Stimulated activated memory B cell treated with anti-CD40 and anti-IgM and Interleukin-4, amounts not matched to agents 10 μg/mL and 1 μg/mL and 100 μg/mL, for 72 hours (primary cell): ENCODE measurements at places on chromosomes 5 and 9.

GRCh38 chr5:125486634-125487033 is 740.2 kb upstream of the ZNF608 start:
- no peaks in the 10 kb centered on the region for H3K36me3 ChIP-seq
- ATAC-seq: no peak
- H3K27me3 ChIP-seq: no peaks in the 10 kb centered on the region
- H3K4me3 ChIP-seq: no peak overlapping the region

GRCh38 chr9:2764353-2764752 is 47.0 kb downstream of the KCNV2 start:
- no peaks in the 10 kb centered on the region for H3K27me3 ChIP-seq
- H3K27ac ChIP-seq: peak overlapping the region; percentile 44
- H3K4me1 ChIP-seq: peaks cover 5% of the 10 kb centered on the region

DNA sequence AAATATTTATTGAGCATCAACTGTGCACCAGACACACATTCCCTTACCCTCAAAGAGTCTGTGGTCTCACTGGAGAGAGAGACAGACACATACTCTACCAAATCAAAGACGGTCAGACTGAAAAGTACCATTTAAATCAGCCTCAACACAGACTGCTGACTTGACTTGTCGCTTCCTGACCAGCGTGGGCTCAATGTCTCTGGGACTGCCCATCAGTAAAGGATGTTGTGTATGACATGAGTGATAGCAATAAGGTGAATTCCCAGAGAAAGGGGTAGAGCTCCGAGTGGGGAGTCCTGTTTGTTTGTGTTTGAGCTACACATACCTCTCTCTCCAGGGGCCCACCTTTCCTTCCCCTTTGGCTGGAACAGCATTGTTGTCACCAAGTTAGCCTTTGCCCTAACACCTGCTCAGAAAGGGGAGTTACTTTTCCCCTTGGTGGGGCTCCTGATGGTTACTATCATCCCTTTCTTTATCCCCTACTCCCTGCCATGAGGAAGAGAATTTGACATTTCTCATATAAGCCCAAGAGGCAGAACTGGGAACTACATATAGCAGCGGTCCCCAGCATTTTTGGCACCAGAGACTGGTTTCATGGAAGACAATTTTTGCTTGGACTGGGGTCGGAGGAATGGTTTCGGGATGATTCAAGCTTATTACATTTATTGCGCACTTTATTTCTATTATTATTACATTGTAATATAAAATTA is 33.9 kb downstream of the NR4A3 start:
- H3K4me3 ChIP-seq: no peak overlapping the region
- H3K27me3 ChIP-seq: no peaks in the 10 kb centered on the region
- H3K27ac ChIP-seq: no peak overlapping the region
- H3K36me3 ChIP-seq: peaks cover 71% of the 10 kb centered on the region
- no peak for ATAC-seq

DNA sequence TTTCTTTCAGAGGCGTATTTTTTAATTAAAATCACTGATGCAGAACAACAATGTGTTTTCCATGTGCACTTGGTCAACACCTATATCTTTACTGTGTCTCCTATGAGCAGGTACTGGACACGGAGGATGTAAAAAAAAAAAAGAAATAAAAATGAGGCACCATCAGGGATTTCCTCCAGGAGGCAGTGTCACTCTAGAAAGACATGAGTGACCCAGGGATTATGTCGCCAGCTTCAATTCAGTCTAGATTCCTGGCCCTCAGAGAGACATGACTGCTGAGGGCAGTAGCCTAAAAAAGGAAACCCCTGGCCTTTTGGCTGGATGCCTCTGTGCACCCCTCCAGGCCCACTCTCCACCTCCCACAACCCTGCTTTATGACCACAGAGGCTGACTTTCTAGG is 18.3 kb upstream of the IL33 start:
- no peak overlapping the region for H3K27ac ChIP-seq
- H3K36me3 ChIP-seq: no peaks in the 10 kb centered on the region
- H3K4me3 ChIP-seq: no peak overlapping the region
- no peak for ATAC-seq
- no peaks in the 10 kb centered on the region for H3K4me1 ChIP-seq
- peaks cover 35% of the 10 kb centered on the region for H3K27me3 ChIP-seq

DNA sequence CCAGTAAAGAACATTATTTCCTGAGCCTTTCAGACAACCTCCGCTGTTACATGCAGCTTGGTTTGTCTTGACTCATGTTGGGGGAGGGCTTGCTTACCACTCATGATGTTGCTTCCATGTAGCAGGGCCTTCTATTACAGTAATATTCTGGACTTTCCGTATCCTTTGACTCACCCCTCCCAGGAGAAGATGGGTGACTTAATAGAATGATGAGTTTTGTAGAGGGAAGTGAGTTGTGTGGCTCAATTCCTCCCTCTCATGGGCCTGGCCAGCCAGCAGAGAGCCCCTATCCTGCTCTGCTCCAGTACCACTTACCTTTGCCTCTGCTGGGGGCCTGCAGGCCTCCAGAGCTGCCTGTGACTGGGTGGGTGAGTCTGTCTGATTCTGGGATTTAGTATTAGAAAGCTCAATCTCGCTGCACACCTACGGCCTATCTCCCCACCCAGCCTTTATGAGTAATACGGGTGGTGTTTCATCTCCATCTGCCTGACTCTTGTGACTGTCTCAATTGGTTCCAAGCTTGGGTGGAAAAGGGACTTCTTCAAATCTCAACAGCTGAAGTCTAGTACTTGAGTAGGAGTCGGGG is 52.6 kb upstream of the KLF9 start:
- H3K4me3 ChIP-seq: no peak overlapping the region
- ATAC-seq: peak; percentile 14
- H3K4me1 ChIP-seq: peaks cover 13% of the 10 kb centered on the region
- no peaks in the 10 kb centered on the region for H3K36me3 ChIP-seq
- peaks cover 11% of the 10 kb centered on the region for H3K27me3 ChIP-seq

- ATAC-seq: no peak
- peaks cover 1% of the 10 kb centered on the region for H3K4me1 ChIP-seq
- H3K4me3 ChIP-seq: no peak overlapping the region
- no peaks in the 10 kb centered on the region for H3K27me3 ChIP-seq
- no peaks in the 10 kb centered on the region for H3K36me3 ChIP-seq
- H3K27ac ChIP-seq: no peak overlapping the region
These were observed 73.1 kb downstream of the LRSAM1 start for GRCh38 chr9:127524373-127524772.

DNA sequence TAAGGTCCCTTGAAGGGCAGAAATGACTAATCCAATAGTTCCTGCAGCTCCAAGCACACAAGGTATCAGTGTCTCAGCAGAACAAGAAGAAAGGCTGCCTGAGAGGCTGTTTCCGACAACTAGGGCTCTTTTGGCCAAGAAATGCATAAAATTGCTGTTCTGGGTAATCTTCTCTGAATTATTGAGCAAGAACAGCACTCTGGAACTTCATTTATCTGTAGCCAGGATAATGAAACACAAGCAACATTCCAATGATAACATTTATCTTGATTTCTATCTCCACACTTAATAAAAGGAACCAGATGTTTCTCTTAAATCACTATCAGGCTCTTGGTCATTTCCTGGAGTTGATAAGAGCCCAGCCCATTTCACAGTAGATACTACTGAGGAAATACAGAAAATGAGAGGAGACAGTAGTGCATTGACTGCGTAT is 17.0 kb upstream of the AUH start:
- no peak overlapping the region for H3K4me3 ChIP-seq
- H3K27me3 ChIP-seq: no peaks in the 10 kb centered on the region
- no peaks in the 10 kb centered on the region for H3K4me1 ChIP-seq
- H3K27ac ChIP-seq: no peak overlapping the region

GRCh38 chr9:91736311-91736710 is 213.7 kb downstream of the ROR2 start:
- H3K36me3 ChIP-seq: no peaks in the 10 kb centered on the region
- no peak for ATAC-seq
- H3K4me1 ChIP-seq: peaks cover 8% of the 10 kb centered on the region
- H3K27me3 ChIP-seq: peaks cover 29% of the 10 kb centered on the region
- H3K27ac ChIP-seq: no peak overlapping the region
- no peak overlapping the region for H3K4me3 ChIP-seq

GRCh38 chr9:128005923-128006322 is 25.1 kb upstream of the EEIG1 start:
- H3K36me3 ChIP-seq: peaks cover 4% of the 10 kb centered on the region
- peaks cover 40% of the 10 kb centered on the region for H3K4me1 ChIP-seq
- peak overlapping the region; percentile 90 for H3K27ac ChIP-seq
- H3K27me3 ChIP-seq: no peaks in the 10 kb centered on the region

DNA sequence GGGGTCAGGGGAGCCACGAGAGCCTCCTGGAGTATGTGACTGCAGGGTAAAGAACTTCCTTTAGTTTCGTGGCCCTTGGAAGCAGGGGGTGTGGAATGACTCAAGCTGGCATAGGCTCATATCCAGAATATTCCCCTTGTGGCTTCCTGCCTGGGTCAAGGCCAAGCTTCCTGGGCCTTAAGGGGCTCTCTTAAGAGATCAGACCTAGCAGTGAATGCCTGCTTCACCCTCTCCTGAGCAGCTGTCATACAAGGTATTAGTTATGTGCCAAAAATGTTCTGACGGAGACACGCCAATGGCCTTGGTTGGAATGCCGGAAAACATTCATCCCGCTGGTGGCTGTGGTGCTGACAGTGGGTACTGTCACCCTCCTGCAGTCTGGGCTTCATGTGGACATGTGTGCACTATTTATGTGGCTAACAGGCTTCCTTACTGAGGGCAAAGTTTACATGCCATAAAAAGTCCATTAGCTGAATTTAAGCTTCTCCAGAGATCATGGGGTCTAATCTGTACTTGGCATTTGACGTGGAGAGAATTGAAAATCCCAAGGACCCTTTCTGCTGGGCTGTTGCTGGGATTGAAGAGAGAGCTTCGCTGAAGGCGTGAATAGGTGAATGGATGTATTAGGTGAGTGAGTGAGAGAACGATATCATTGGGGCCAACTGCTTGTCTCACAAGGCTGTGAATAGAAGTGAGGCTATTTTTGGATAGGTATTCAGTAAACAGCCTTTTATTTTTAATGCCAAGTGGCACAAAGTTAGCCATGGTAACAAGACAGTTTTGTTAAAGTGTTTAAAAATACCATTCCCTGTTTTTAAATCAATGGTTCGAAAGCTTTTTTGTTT is 156.8 kb downstream of the MACROH2A1 start:
- no peaks in the 10 kb centered on the region for H3K4me1 ChIP-seq
- no peaks in the 10 kb centered on the region for H3K36me3 ChIP-seq
- H3K4me3 ChIP-seq: no peak overlapping the region
- no peaks in the 10 kb centered on the region for H3K27me3 ChIP-seq

DNA sequence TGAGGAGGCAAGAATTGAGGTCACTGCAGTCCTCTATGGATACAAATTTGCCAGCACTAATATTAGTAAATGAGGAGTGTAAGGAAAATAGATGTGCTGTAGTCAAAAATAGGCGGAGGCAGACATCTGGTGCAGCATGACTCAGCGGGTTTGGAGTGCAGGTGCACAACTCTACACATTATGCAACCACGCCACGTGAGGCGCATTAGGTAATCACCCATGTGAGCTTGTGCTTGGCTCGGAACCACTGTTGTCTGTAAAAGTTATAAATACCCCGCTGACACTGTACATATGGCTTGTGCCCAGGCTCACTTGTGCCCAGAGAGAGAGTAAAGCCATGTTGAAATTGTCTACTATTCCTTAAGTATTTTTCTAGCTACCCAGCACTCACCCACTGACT is 623.5 kb upstream of the NUDT12 start:
- ATAC-seq: no peak
- H3K27ac ChIP-seq: no peak overlapping the region
- no peak overlapping the region for H3K4me3 ChIP-seq

- H3K36me3 ChIP-seq: no peaks in the 10 kb centered on the region
- no peaks in the 10 kb centered on the region for H3K4me1 ChIP-seq
- ATAC-seq: no peak
- no peak overlapping the region for H3K4me3 ChIP-seq
- no peak overlapping the region for H3K27ac ChIP-seq
These were observed 594.5 kb upstream of the ARRDC3 start for GRCh38 chr5:91977579-91977978.

DNA sequence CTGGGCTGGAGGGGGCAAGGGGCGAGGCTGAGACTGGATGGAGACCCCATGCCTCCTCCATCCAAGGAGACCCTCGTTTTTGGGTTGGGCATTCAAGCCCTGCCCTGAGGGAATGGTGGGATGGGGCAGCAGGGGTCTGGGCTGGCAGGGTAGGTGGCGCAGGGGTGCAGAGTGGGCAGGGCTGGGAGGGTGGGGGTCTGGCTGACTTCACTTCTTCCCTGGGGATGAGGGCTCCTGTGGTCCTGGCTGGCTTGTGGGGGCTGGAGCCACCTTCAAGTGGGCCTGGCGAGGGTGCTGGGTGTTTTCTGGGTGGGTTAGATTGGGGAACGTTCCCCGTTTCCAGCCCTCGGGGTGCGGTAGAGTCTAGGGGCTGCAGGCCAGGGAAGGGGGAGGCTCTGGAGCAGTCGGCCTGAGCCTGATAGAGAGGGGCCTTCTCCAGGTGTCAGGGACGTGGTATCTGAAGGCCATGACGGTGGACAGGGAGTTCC is 412 bp downstream of the LCN1 start:
- H3K27me3 ChIP-seq: peaks cover 38% of the 10 kb centered on the region
- no peaks in the 10 kb centered on the region for H3K36me3 ChIP-seq
- no peak overlapping the region for H3K27ac ChIP-seq

GRCh38 chr5:115429345-115429940 is 115.1 kb downstream of the FEM1C start:
- ATAC-seq: no peak
- no peak overlapping the region for H3K4me3 ChIP-seq
- peaks cover 4% of the 10 kb centered on the region for H3K4me1 ChIP-seq
- H3K36me3 ChIP-seq: no peaks in the 10 kb centered on the region

DNA sequence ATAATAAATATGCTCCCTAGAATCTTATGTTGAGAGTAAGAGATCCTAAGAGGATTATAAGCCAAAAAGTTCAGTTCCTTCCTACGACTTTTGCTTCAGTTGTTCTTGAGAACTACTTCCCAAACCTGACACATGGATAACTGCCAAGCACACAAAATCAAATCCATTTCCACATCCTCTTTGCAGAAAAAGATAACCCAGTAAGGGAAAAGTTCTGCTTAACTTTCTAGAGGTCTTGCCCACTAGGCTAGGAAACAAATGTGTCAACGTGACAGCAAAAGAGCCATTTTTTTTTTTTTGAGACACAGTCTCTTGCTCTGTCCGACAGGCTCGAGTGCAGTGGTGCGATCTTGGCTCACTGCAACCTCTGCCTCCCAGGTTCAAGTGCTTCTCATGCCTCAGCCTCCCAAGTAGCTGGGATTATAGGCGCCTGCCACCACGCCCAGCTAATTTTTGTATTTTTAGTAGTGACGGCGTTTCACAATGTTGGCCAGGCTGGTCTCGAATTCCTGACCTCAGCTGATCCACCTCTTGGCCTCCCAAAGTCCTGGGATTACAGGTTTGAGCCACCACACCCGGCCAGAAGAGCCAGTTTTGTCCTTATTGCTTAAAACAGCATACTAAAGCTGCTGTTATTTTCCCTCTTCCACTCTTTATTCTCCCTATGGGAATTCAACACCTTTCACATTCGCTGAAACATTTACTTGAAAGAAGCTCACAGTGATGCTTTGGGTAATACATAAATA is 24.2 kb downstream of the CSNK1A1 start:
- no peak for ATAC-seq
- peaks cover 34% of the 10 kb centered on the region for H3K36me3 ChIP-seq
- H3K4me1 ChIP-seq: peaks cover 63% of the 10 kb centered on the region
- H3K27ac ChIP-seq: no peak overlapping the region
- no peaks in the 10 kb centered on the region for H3K27me3 ChIP-seq
